ENCODE measurements at places on chromosomes 2 and 18. TPM values are rescaled to one million over a fixed set of nuclear protein-coding genes. Genes with fewer than 3 reads are reported as not detected.

The SERPINB2 gene
- total RNA-seq, result not detected

The REG3G gene
- total RNA-seq, result not detected

The ATP8B1 gene
- total RNA-seq, result 0.26 TPM

The ANKRD23 gene
- total RNA-seq, result 14.8 TPM

The AFF3 gene
- 0.55 TPM for total RNA-seq

The DLX1 gene
- total RNA-seq, result not detected

The DYNAP gene
- total RNA-seq, result not detected

The RBKS gene
- total RNA-seq, result 2.6 TPM

The NOSTRIN gene
- total RNA-seq, result not detected

The ZNF804A gene
- total RNA-seq, result not detected

The CD8B2 gene
- 3.7 TPM for total RNA-seq

The ABCG8 gene
- total RNA-seq, result not detected

The TMEM169 gene
- total RNA-seq, result 1.1 TPM

GRCh38 chr2:151374436-151374835 is 17.0 kb downstream of the TNFAIP6 start:
- no peak for DNase-seq

DNA sequence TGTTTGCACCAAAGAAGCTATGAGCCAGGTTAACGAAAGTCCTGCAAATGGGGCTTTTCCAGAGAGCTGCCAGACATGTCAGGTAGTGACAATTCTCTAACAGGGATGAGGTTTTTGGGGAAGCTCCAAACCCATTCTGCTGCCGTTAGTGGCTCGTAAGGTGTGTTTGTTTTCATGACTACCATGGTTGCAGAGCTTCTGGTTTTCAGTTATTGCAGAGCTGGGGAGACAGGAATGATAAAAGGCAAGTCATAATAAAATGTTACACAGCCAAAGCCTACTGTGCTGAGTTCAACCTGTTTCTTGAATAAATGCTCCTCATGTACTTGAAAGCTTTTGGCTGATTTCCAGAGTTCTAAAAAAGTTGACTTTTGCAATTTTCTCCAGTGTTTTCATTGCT is 209.2 kb upstream of the STK17B start:
- DNase-seq, result no peak

DNA sequence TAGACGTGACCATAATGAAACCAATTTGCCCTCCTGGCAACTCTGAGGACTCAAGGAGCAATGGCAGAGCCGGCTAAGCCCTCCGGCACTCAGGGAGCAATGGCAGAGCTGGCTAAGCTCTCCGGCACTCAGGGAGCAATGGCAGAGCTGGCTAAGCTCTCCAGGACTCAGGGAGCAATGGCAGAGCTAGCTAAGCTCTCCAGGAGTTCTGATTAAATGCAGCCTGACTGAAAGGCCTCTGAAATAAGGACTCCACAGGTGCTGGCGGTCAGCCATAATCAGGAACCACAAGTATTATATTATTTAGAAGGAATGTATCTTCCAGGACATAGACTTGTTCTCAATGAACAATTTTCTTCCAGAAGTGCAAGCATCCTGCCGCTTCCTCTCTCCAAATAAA is 65.2 kb downstream of the C2orf76 start:
- DNase-seq, result no peak

DNA sequence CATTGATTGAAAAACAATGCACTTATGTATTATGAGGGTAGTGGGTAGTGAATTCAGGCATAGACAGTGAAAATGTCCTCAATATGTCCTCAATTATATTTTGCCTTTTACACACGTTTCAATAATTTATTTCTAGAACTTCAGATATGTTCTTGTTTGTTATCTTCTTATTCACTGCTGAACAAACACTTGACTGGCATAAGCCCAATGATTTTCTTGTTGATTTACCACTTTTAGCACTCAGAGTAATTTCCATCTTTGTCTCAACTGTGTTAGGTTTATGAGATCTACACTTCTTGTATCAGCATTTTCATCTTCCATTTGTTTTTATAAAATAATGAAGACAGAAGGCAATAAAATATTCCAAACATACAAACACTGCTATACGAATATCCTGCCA is 61.8 kb upstream of the DCC start:
- DNase-seq, result no peak

DNA sequence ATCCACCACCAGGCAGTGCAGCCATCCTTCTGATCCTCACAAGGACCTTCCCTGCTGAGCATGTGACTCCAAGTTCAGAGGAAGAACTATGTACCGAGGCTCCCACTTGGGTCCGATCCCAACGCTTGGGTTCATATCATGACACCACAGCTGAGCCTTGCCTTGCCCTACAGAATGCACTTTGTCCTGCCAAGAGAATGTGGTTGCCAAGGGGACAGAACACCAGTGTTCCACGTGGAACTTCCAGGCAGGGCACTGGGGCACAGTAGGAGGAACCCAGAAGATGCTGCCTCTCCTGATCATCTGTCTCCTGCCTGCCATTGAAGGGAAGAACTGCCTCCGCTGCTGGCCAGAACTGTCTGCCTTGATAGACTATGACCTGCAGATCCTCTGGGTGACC is at the start of gene TEX51:
TSS of gene TEX51 (plus strand) at position 255 of the 400 bp plus-strand sequence. CDS start at position 284, 29 bp downstream.
- DNase-seq, result no peak

DNA sequence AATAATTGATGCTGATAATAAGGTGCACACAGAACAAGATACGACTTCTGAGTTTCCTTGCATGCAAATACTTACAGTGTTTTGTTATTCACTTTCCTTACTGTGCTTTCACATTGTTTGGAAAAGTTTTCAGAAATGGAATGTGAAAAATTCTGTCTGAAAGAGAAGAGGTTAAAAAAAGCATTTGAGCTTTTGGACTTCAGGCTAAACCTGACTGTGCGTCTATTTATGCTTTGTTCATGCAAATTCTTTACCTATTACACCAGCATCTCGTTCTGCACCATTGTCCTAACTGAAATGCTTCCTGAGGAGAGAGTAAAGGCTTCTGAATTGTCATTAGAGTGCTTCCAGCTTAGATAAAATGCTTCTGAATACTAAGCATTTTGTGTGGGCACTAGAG is 61.4 kb downstream of the LHCGR start:
- DNase-seq, result no peak

DNA sequence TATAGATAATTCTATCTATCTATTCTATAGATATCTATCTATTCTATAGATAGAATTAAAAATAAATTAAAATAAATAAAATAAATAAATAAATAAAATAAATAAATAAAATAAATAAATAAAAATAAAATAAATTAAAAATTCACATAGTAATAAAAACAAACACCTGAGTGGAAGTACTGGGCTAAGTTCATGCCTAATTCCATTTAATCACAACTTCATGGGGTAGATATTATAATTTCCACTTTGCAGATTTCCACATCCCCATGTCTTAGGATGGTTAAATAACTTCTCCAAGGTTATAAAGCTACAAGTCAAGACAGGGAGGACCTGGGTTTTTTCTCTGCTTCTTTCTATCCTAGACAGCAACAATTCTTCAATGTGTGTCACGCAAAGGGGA is 261.4 kb upstream of the MEX3C start:
- no peak for DNase-seq

DNA sequence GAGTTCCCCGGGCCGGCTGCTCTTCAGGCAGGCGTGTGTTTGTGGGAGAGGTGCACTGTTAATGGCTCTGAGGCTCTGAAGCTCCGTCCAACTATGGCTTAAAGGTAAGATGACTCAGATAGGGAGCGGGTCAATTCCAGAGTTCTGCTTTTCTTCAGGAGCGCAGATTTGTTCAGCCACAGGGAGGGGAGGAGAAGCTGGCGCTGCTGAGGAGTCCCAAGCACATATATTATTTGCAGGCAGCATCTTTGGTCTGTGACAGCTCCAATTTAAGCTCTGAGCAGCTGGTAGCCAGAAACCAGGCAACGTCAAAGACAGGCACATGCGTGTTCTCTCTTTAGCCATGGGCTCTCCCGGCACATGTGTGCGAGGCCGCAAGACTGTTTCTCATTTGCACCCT is 229.2 kb downstream of the BCL2 start:
- no peak for DNase-seq

DNA sequence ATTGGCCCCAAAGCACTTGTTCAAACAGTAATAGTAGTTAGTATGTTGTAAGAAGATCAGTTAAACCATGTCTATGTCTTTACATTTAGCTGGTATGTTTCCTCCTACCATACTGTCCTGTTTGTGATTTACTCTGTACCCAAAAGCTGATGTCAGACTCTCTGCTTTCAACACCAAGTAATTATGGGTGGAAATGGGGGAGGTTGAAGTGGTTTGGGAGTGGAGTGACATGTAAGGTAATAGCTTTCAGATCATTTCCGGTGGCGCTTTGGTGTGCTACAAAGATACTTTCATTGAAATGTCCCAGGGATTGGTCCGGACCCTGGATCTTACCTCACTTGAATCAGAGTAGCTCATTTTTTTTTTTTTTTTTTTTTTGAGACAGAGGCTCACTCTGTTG is 39.7 kb upstream of the TGIF1 start:
- no peak for DNase-seq

DNA sequence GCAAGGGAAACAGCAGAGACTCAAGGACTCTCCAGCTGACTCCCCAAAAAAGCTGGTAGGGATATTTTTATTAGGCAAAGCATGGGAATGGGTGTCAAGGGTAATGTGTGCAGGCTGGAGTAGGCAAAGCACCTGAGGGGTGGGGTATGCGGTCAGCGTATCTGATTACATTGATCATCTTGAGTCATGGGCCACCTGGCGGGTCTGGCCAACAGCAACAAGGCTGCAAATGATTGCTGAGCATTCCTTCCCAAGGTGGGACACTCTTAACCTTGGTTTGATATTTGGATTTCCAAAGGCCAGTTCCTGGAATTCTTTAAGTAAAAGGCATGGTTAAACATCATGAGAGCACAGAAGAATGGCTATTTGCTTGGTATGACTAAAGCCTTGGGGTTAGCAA is 32.6 kb upstream of the CCBE1 start:
- DNase-seq, result no peak

GRCh38 chr2:200330351-200331060 is 24.0 kb downstream of the SPATS2L start:
- no peak for DNase-seq

DNA sequence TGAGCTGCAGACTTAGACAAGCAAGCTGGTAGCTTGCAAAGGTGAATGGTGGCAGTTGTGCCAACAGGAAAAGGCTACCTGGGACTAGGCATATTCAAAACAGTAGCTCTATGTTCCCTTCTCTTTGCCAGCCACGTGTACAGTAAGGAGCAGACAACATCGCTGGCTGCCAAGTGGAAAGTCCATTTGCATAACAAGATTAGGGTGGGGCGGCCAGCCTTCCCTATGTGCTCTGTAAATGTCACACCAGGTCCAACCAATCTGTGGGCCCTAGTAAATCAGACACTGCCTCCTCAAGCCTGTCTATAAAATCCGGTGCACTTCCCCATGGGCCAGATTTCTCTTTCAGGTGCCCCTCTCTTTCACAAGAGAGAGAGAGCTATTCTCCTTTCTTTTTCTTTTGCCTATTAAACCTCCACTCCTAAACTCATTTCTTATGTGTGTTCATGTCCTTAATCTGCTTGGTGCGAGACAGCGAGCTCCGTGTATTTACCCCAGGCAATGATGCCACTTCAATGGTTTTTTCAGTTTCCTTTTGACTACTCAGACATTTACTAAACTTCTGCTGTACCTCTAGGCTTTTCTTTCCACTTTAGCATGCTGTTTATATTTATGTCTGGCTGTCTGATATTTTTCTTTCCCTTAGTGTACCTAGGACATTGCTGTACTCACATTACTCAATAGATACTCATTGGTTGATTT is 297.4 kb upstream of the GCFC2 start:
- DNase-seq, result no peak

GRCh38 chr2:237830522-237830921 is 28.9 kb upstream of the RAMP1 start:
- DNase-seq, result no peak

DNA sequence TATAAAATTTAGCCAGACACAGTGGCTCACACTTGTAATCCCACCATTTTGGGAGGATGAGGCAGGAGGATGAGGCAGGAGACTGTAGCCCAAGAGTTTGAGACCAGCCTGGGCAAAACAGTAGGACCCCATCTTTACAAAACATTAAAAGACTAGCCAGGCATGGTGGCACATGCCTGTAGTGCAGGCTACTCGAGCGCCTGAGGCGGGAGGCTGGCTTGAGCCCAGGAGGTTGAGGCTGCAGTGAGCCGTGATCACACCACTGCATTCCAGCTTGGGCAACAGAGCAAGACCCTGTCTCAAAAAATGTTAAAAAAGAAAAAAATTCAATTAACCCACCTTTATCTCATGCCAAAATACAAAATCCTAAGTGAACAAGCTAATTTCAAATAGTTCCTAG is 4.0 kb downstream of the REV1 start:
- no peak for DNase-seq

GRCh38 chr18:24600076-24600654 is 139.7 kb downstream of the HRH4 start:
- DNase-seq, result no peak

GRCh38 chr2:157182834-157183396 is 74.6 kb upstream of the GALNT5 start:
- no peak for DNase-seq

GRCh38 chr2:112220831-112221230 is 34.0 kb downstream of the ZC3H8 start:
- no peak for DNase-seq

DNA sequence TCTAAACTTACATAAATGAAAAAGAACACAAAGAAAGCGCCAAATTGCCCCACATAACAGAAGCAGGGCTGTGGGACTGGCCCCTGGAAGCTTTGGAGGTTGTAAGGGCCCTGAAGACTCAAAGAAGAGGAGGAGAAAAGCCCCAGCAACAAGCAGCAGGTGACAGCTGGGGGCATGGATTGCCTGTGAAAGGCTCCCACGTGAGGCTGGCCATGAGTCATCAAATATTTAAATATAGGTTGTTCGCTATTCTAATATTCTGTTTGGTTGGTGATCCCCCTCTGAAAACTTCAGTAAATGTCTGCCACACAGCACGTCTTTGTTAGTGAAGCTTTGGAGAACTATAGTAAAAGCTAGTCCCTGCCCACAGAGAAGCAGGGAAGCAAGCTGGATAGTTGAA is 132.4 kb downstream of the MREG start:
- DNase-seq, result no peak

DNA sequence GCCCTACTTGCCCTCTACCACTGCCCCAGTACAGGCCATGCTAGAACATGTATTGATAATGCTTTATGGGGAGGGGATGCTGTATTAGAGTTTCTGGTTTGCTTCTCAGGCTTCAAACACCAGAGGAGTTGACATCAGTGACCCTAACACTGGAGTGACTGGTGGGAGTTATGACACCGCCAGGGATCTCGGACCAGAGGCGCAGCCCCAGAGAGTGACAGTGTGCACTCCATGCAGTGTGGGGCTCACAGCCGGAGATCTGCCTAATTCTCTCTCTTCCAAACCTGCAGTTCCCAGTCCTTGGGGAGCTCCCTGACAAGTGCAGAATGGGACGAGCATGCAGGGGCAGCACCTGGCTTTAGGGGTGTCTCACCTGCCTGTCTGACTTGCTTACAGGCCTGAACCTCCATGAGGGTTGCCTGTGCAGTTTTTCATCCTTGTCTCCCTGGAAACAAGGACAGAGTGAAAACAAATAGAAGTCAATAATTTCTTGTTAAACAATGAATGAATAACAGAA is 244.9 kb upstream of the MYT1L start:
- DNase-seq, result no peak

- no peak for DNase-seq
Observed at GRCh38 chr2:74253971-74254310, 55.5 kb downstream of the MTHFD2 start.

All from activated CD8-positive, alpha-beta memory T cell treated with anti-CD3 and anti-CD28 coated beads, Interleukin-2, amount 10 ng/mL, durations not matched to agents 7 days and 5 days (primary cell).